ENCODE measurements at places on chromosomes 16 and 17. TPM values are rescaled to one million over a fixed set of nuclear protein-coding genes. Genes with fewer than 3 reads are reported as not detected.

- H3K4me3 ChIP-seq: no peak overlapping the region
- no peak for DNase-seq
- H3K4me1 ChIP-seq: peaks cover 8% of the 10 kb centered on the region
- H3K27ac ChIP-seq: no peak overlapping the region
Measured at GRCh38 chr16:83830769-83831455, 23.1 kb downstream of the HSBP1 start.

- H3K27me3 ChIP-seq: no peaks in the 10 kb centered on the region
- peaks cover 15% of the 10 kb centered on the region for H3K4me1 ChIP-seq
- H3K36me3 ChIP-seq: no peaks in the 10 kb centered on the region
- H3K27ac ChIP-seq: no peak overlapping the region
- no peak overlapping the region for H3K4me3 ChIP-seq
Measured at GRCh38 chr16:53704445-53704813, 473 bp downstream of the FTO start.

DNA sequence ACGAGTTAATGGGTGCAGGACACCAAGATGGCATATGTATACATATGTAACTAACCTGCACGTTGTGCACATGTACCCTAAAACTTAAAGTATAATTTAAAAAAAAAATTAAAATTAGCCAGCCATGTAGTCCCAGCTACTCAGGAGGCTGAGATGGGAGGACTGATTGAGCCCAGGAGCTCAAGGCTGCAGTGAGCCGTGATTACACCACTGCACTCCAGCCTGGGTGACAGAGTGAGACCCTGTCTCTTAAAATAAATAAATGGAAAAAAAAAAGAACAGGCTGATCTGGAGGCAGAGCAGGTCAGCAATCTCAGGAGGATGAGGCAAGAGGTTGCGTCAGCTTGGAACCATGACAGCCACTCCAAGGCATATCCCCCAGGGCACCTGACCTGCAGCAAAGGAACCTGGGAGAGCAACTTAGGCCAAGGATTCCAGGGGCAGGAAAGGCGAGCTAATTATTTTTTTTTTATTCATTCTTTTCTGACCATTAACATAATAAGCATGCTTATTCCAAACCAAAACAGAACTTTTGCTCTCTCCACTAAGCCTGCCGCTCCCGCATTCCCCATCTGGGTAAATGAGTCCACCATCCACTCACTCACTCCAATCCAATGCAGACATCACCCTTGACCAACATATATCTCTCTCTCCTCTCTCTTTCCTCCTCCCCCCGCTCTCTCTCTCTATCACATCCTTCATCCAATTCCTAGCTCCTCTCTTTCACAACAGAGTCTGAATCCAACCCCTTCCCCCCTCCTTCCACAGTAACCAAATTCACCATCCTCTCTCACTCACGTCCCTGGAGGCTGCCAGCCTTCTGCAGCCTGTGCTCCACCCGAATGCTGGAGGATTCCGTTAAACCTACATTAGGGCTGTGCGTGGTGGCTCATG, 47.7 kb downstream of the TK2 start:
- H3K27me3 ChIP-seq: no peaks in the 10 kb centered on the region
- peak; percentile 30 for DNase-seq
- H3K4me3 ChIP-seq: no peak overlapping the region
- H3K36me3 ChIP-seq: no peaks in the 10 kb centered on the region
- no peak overlapping the region for H3K27ac ChIP-seq

DNA sequence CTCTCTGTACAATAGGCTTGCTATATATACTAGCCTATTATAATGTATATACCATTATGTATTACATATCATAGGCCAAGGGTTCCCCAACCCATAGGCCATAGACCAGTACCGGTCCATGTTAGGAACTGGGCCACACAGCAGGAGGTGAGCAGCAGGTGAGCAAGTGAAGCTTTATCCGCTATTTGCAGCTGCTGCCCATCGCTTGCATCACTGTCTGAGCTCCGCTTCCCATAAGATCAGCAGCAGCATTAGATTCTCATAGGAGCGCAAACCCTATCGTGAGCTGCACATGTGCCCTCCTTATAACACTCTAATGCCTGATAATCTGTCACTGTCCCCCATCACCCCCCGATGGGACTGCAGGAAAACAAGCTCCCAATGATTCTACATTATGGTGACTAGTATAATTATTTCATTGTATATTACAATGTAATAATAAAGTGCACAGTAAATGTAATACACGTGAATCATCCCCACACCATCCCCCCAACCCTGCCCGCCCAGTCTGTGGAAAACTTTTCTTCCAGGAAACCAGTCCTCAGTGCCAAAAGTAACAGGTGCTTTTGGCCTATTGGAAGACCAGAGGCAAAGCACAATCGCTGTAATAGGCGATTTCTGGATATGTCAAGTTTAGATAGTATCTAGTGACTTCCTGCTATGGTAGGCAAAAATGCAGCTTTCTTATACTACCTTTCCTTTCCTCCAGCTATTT, 84.1 kb downstream of the MYH11 start:
- H3K4me1 ChIP-seq: no peaks in the 10 kb centered on the region
- no peak for DNase-seq
- H3K36me3 ChIP-seq: no peaks in the 10 kb centered on the region
- no peaks in the 10 kb centered on the region for H3K27me3 ChIP-seq
- no peak overlapping the region for H3K4me3 ChIP-seq
- H3K27ac ChIP-seq: no peak overlapping the region

DNA sequence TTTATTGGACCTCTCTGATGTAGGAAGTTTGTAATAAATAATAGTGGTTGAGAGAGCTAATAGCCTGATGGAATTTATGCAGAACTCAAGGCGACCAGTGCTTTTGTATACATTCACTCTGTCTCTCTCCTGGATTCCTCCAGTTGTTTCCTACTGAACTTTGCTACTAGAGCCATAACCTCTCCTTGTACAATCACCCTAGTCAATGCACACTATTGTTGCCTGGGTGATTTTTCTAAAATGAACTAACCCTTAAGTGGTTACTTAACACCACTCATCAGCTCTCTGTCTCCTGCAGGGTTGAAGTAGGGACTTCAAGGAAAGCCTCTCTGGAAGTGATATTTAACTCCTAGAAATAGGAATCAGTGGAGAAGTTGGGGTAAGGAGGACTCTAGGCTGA, 9.7 kb downstream of the PHKB start:
- H3K36me3 ChIP-seq: no peaks in the 10 kb centered on the region
- H3K4me1 ChIP-seq: peaks cover 13% of the 10 kb centered on the region
- no peak for DNase-seq

DNA sequence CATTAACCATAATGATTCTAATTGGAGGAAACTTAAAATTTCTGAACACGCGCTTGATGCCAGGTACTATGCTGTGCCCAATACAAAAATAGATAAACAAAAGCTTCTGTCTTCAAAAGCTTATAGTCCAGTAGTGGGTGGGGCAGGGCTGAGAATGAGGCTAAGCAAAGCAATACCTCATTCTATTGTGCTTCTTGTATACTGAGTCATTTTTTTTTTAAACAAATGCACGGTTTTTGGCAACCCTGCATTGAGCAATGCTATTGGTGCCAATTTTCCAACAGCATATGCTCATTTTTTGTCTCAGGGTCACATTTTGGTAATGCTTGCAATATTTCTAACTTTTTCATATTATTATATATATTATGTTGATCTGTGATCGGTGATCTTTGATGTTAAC, 34.7 kb upstream of the HNF1B start:
- H3K4me3 ChIP-seq: no peak overlapping the region
- no peaks in the 10 kb centered on the region for H3K36me3 ChIP-seq
- H3K27me3 ChIP-seq: no peaks in the 10 kb centered on the region

- DNase-seq: peak; percentile 47
- no peaks in the 10 kb centered on the region for H3K27me3 ChIP-seq
- H3K27ac ChIP-seq: peak overlapping the region; percentile 100
- no peaks in the 10 kb centered on the region for H3K36me3 ChIP-seq
- H3K4me3 ChIP-seq: peak overlapping the region; percentile 95
Measured at GRCh38 chr16:69566240-69566980, 644 bp downstream of the NFAT5 start.

DNA sequence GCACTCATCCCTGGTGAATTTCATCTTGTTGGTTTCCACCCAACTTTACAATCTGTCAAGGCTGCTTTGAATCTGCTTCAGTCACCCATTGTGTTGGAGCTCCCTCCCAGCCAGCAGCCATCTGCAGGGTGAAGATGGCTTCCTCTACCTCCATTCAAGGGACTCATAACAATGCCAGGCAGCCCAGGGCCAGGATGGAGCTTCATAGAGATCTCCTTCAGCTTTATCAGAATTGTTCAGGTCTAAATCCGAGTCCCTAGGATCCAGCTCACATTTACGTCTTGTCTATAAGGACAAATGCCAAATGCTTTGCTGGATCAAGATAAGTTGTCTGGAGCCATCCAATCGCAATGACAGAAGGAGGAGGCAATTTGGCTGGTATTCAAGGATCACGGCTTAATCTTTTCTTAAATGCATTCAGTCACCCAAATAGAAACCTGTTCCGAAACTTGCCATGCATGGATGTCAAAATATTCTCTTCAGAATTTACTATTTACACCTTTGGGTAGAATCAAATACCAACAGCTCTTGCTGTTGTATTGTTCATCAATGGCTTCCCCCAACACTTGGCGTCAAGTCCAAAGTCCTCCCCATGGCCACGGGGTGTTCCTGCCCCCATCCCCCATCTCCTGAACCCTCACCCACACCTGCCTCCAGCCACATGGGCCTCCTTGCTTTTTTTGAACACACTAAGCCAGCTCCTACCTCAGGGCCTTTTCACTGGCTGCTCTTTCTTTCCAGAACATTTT, 3.8 kb upstream of the FAM171A2 start:
- H3K27ac ChIP-seq: no peak overlapping the region
- no peaks in the 10 kb centered on the region for H3K36me3 ChIP-seq
- peaks cover 16% of the 10 kb centered on the region for H3K4me1 ChIP-seq
- DNase-seq: no peak
- H3K27me3 ChIP-seq: no peaks in the 10 kb centered on the region
- H3K4me3 ChIP-seq: no peak overlapping the region

DNA sequence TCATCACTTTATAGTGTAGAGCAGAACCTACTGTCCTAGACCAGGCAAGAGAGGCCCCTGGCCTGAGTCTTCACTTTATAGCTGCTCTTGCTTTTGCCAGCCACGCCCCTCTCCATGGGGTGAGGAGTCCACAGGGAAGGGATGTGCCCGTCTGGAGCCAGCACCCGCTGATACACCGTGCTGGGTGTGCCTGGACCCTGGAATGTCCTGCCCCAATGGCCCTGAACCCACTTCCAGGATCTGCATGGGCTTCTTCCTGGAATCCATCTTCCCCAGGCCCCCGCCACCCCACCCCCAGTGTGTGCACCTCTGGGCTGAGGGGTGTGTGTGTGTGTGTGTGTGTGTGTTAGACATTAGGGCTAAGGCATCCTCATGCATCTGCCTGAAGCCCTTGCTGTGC, 44.9 kb downstream of the MEOX1 start:
- H3K36me3 ChIP-seq: no peaks in the 10 kb centered on the region
- no peak overlapping the region for H3K4me3 ChIP-seq
- H3K27me3 ChIP-seq: no peaks in the 10 kb centered on the region

- no peak overlapping the region for H3K27ac ChIP-seq
- H3K4me1 ChIP-seq: no peaks in the 10 kb centered on the region
- no peaks in the 10 kb centered on the region for H3K27me3 ChIP-seq
- DNase-seq: no peak
- H3K4me3 ChIP-seq: no peak overlapping the region
Measured at GRCh38 chr16:82943371-82943770, 316.6 kb downstream of the CDH13 start.

GRCh38 chr17:13885550-13885949, 183.8 kb upstream of the COX10 start:
- no peaks in the 10 kb centered on the region for H3K27me3 ChIP-seq
- H3K4me1 ChIP-seq: no peaks in the 10 kb centered on the region
- no peak overlapping the region for H3K27ac ChIP-seq
- H3K4me3 ChIP-seq: no peak overlapping the region
- DNase-seq: no peak

DNA sequence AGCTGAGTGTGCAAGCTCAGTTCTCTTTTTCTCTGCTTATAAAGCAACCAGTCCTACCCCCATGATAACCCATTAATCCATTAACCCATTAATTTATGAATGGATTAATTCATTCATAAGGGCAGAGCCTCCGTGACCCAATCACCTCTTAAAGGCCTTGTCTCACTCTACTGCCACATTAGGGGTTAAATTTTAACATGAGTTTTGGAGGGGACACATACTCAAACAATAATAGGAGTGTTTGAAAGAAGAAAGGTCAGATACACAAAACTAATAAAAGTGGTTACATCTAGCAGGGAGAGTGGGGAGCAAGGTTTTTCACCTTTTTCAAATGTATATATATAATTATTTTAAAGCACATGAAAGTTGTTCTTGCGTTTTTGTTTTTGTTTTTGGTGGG, 6.8 kb downstream of the VMP1 start:
- peaks cover 31% of the 10 kb centered on the region for H3K4me1 ChIP-seq
- DNase-seq: no peak
- H3K27ac ChIP-seq: no peak overlapping the region

DNA sequence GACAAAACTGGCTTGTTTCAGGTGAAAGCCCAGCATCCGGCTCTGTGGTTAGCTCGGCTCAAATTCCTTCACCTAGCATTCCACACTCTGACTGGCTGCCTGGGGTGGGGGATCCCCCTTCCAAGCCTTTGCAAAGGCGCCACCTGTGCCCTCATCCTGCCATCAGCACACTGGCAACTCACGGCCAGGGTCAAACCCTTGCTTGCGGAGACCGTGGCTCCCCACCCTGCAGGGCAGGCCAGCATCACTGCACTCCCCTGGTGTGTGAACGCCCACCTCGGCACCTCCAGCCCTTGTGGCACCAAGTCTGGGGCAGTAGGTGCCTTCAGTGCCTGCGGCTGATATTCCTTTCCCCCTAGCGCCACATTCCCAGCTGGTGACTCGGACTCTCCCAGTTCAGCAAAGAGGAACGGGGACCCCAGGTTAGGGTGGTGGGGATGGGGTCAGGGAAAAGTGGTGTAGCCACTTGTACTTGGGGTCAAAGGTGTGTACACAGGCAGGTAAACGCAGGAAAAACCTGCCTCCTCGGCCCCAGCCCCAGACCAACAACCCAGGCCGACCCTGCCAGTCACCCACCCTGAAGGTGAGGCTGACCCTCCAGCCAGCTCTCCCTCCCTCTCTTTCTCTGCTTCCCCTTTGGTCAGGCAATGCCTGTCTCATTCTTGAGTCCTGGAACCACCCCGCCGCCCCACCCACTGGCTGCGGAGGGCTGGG, 1.1 kb downstream of the FLII start:
- H3K27me3 ChIP-seq: no peaks in the 10 kb centered on the region
- DNase-seq: peak; percentile 73
- peaks cover 43% of the 10 kb centered on the region for H3K4me1 ChIP-seq

GRCh38 chr17:40313668-40314583, 4.9 kb downstream of the RARA start:
- H3K27ac ChIP-seq: peak overlapping the region; percentile 89
- DNase-seq: no peak
- H3K27me3 ChIP-seq: no peaks in the 10 kb centered on the region

- no peaks in the 10 kb centered on the region for H3K4me1 ChIP-seq
- no peaks in the 10 kb centered on the region for H3K36me3 ChIP-seq
- H3K4me3 ChIP-seq: no peak overlapping the region
- no peak for DNase-seq
- no peak overlapping the region for H3K27ac ChIP-seq
Measured at GRCh38 chr17:16911141-16911937, 60.6 kb downstream of the TNFRSF13B start.

TNFRSF17 gene
- total RNA-seq: not detected

TPSD1 gene
- not detected for total RNA-seq

MYL11 gene
- total RNA-seq: not detected

RAP1GAP2 gene
- total RNA-seq: 21.8 TPM

TBC1D3I gene
- total RNA-seq: not detected

MRPS34 gene
- total RNA-seq: 99.6 TPM

GGA2 gene
- 59.3 TPM for total RNA-seq

KRTAP3-1 gene
- total RNA-seq: not detected

NEUROD2 gene
- total RNA-seq: not detected

TMEM256 gene
- total RNA-seq: 21.8 TPM

PRR35 gene
- not detected for total RNA-seq

All from body of pancreas (tissue), 4 donors.